CD4-positive, alpha-beta T cell treated with Interleukin-21 for 1 hour (primary cell): ENCODE measurements at places on chromosomes 4 and X.

DNA sequence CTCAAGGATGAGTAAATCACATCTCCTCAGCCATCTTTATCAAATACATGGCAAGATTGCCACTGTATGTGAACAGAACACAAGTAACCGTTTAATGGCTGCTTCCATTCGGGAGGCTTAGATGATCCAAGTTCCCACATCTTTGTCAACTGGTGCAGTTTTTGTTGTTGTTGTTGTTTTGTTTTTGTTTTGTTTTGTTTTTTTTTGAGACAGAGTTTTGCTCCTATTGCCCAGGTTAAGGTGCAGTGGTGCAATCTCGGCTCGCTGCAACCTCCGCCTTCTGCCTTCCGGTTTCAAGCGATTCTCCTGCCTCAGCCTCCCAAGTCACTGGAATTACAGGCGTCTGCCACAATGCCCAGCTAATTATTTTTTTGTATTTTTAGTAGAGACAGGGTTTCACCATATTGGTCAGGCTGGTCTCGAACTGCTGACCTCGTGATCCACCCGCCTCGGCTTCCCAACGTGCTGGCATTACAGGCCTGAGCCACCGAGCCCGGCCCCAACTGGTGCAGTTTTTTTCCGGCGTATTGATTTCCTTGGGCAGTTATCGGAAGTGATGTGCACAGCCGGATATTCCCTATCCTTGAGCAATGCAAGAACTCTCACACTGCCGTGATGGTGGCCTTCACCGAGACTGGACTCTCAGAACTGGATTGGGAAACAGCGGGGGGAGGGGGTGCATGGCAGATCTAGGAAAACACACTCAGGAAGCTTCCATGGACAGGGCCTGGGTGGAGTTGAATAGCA lies 29.2 kb upstream of the TRIM2 start:
- no peak for DNase-seq

DNA sequence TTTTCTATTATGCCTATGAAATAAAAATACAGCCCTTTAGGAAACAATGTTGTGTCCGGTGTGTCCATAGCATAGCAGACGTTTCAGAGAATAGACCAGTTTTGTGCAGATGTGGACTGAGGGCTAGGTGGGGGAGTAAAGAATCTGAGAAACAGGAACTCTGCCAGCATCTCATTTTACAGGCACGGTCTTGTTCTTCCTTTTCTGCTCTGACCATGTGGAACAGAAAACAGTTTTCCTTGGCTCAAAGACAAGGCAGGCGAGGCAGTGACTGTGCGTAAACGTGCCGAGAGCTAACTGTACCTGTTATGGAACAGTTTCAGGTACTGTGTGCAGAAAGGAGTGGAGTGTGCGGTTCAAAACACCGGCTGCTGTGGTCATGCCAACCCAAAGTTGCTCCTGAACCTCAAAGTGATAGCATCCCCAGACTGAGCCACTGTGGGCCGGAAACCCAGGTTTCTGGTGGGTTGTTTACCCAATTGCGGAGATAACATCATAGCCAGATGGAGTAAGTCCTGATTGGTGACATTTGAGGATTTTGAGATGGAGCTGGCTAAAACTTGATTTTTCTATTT lies 20.2 kb downstream of the CNGA2 start:
- no peak for DNase-seq

GRCh38 chr4:83189631-83190136 lies 75.2 kb upstream of the PLAC8 start:
- no peak for DNase-seq

GRCh38 chr4:8155660-8156421 lies 2.8 kb downstream of the ABLIM2 start:
- no peak for DNase-seq

DNA sequence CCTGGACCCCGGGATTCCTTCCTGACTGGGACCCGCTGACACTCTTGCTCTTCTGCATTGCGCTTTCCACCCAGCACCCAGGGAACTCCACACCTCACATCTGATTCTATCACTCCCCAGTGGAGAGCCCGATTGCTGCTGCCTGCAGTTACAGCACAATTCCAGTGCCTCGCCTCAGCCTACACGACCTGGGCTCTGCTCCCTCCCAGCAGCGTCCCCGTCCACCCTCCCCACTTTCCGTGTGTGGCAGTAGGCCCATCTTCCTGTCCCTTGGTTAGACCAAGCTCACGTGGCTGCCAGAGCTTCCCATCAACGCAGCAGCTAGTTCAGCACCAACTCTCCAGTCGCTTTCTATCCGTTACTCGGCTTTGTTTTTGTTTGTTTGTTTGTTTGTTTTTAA lies 66.6 kb upstream of the SORBS2 start:
- DNase-seq = no peak

DNA sequence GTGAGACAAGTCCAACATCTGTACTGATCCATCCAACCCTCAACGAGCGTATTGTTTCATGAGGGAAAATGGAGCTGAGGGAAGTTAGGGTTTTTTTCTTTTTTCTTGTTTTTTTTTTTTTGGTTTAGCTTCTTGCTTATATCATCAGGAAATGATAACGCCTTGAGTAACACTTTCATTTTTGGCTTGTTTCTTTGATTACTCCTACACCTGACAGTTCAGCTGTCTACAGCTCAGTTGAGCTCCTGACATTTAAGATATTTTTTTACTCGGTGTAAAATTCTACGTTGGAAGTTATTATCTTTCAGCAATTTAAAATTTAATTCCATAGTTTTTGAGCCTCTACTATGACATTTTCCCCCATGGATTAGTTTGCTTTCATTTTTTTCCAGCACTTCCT lies 691.0 kb upstream of the HTR2C start:
- no peak for DNase-seq

GRCh38 chrX:13305108-13305507 lies 14.7 kb downstream of the ATXN3L start:
- DNase-seq = no peak

GRCh38 chrX:153824348-153824747 lies 6.0 kb downstream of the PDZD4 start:
- DNase-seq = no peak

DNA sequence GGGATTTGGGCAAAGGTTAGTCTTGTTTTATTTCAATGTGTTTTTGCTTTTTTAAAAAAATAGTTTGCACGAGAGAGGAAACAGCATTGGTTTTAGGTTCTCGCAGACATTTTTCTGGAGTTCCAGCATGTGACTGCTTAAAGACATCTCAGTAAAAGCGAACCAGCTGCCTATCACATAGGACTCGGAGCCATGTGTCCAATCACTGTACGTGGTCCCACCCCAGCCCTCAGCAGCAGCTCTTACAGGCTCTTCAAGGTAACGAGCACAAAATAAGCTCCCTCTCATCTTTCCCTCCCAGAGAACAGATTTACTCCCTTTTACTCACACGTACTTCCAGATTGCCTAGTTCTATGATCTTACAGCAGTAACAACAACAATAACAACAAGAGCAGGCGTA lies 68.7 kb downstream of the MCF2 start:
- DNase-seq = no peak
